ENCODE measurements at places on chromosomes 12 and 14.
A peak's percentile ranks its signal among the peaks of the same experiment; 100 is the strongest.

DNA sequence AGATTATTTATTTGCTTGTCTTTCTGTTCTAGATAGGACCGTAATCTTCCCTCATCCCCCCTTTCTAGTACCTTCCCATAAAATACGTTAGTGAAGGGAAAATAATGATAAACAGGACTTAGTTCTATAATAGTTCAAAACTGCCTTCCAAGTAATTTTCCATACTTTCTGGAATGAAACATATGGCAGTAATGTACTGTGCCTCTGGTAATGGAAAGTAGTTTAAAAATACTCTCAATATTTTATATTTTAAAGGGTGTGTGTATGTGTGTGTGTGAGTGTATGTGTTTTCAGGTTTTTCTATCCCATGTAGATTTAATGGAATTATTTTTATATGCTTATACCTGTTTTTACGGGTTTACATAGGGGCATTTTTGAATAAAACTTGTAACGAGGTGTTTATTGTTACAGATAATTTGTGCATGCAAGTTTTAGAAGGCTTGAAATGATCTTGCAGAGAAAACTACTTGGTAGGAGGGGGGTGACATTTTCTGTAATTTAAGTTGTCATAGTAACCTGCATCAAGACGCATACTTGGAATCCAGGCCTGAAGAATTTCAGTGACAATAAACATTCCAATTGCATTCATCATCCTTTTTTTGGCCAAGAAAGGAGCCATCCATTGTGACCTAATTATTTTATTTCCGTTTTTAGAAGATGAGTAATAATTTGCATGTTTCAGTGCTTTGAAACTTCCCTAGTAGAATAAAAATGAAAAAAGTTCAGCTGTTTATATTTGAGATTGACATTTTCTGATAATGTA lies 38.9 kb downstream of the RASSF8 start:
- peak; percentile 63 for DNase-seq

GRCh38 chr14:101234244-101234937 lies 326.9 kb upstream of the DIO3 start:
- no peak for DNase-seq

GRCh38 chr12:80262771-80263170 lies 163.4 kb downstream of the OTOGL start:
- no peak for DNase-seq

GRCh38 chr12:43162138-43162537 lies 389.9 kb downstream of the ADAMTS20 start:
- DNase-seq: no peak

DNA sequence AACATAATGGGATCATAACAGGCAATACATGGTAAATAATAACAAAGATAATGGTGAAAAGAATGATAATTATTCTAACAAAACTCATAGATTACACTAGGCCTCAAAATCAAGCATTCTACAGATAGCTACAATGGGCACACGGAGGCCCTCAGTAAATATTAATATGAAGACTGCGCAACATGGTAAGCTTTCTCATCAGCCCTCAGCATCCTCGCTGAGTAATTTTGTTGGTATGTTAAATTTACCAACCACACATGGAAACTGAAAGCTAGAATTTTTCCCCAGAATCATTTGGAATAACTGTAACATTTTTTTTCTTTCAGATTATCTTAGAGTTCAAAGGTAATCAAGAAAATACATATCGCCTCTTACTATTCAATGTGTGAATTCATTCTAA lies 74.2 kb upstream of the PYGL start:
- DNase-seq: no peak

- DNase-seq: no peak
Measured at GRCh38 chr14:81219759-81220579, 790 bp downstream of the GTF2A1 start.

GRCh38 chr14:100078997-100079725 lies 13.9 kb downstream of the EVL start:
- no peak for DNase-seq

Measured in H4 (cell line).